Stimulated activated CD8-positive, alpha-beta memory T cell treated with anti-CD3 and anti-CD28 coated beads, Interleukin-15, amount 100 ng/mL, for 24 hours (primary cell): ENCODE measurements at places on chromosomes 7 and 10.

DNA sequence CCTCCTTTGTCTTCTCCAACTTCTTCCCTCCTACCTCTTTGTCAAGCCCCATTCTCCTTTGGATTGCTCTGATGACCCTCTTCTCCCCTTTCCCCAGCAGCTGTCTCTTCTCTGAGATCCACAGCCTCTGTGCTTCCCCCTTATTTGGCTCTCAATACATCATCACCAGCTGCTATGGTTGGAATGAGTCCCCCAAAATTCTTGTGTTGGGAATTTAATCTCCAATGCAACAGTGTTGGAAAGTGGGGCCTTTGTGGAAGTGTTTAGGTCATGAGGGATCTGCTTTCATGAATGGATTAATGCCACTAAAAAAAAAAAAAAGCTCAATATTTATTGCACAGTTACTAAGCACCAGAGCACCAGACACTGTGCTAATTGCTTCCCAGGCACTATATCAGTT lies 39.2 kb upstream of the FRMD4A start:
- no peak for DNase-seq

- DNase-seq = no peak
Observed at GRCh38 chr7:46741938-46742540, 821.0 kb upstream of the IGFBP3 start.

DNA sequence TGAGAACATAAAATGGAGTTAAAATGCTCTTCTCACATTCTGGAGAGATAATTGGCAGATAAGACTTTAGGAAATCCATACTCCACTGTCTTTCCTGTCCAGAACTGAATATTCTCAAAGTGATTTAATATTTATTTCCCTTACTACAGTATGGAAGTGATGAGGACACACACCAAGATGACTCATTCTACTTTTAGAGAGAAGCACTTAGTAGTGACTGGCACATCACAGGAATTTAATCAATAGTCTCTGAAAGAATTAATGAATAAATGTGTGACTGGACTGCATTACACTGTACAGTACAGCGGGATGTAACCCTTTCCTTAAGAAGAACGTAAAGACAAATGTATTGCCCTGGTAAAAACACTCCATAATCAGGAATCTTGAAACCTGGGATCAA lies 116.7 kb downstream of the SEMA3E start:
- DNase-seq = no peak

DNA sequence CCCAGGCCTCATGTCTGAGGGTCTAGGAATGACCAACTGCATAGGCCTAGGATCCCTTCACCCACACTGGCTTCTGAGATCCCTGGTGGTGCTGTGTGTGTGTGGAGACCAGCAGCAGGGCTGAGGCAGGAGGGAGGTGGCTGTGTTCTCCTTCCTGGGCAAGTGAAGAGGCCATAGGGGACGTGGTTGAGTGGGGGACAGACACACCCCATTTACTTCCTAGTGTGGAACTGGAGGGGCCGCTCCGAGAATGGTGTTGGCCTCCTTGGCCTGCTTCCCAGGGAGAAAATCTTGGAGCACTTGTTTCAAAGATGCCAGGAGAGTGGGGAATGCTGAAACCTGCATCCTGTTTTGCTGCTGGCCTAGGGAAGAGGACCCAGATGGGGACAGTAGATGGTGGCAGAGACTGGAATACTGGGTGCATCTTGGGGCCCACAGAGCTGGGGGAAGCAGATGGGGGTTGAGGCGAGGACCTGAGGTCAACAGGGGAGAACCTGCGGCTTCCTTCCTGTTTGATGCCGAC lies 19.1 kb downstream of the UBTD1 start:
- DNase-seq = no peak

DNA sequence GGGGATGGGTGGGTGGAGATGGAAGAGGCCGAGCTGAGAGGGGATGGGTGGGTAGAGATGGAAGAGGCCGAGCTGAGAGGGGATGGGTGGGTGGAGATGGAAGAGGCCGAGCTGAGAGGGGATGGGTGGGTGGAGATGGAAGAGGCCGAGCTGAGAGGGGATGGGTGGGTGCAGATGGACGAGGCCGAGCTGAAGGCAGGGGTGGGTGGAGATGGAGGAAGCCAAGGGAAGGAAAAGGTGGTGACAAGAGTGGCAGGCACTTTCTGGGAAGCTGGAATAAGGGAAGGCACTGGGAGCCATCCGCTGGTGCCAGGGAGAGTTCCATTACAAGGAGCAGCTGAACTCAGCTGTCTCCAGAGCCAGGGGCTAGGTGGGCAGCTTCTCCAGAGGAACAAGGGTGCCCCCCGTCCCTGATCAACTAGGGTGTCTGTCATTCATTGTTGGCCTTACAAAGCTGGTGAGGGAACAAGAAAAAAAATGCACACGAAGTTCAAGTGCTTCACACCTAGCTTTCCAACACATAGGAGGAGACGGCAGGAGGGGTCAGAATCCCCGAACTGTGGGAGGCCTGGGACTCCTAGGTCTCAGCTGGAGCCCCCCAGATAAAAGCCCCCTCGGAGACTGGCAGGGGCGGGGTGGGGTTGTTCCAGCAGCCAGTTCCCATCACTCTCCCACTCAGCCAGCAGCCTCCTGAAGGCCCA lies 62.4 kb downstream of the PROSER2 start:
- DNase-seq = no peak

GRCh38 chr10:52474265-52474664 lies 160.2 kb downstream of the DKK1 start:
- DNase-seq = no peak

DNA sequence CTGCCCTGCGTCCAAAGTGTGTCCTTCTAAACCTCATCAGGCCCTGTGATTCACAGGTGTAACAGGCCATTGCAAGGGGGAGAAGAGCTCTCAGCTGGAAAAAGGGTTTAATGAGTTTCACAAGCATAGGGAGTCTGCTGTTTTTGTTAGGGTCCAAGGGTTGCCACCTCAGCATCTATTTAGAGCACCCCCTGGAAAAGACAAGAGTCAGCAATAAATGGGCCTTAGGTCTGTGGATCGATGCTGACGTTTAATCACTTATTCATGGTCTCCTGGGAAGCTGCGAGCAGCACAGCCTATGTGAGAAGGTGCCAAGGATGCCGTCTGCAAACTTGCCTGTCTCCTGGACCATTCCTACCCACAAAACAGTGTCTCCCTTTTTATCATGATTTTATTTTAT lies 78.4 kb upstream of the BAIAP2L1 start:
- DNase-seq = no peak

DNA sequence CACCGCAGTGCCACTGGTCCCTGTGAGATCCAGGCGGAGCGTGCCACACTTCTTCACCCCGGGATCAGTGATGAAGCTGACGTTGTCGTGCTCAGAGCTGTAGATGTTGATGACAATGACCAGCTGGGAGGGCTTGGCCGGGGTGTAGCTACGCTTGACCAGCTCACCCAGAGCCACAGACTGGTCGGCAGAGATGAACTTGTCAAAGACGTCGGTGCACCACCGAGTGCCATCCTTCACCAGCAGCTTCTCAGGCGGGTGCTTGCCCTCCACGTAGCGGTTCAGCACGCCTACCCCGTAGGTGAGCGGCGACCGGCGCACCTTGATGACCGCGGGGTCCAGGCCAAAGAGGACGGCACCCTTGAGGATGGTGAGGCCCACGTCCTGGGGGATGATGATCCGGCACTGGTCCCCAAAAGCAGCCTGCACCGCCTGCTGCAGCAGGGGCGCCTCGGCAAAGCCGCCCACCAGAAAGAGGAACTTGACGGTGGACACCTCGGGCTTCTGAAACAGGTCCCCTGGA lies 54.2 kb downstream of the PNLIPRP2 start:
- no peak for DNase-seq

DNA sequence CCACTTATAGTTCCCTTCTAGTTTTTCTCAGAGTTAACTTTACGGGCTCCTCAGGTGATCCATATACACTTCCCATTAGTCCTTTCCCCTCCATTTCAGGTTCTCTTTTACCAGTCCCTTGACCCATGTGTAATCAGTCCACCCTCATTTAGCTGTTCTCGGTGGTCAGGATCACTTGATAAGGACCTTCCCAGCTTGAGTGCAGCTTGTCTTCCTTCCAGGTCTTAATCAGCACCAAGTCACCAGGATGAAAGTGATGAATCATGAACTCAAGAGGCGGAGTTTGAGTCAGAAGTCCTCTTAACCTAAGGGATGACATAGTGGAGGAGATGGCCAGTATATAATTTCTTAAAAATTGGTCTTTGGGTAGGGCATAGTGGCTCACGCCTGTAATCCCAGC lies 63.1 kb upstream of the CNTNAP2 start:
- no peak for DNase-seq

DNA sequence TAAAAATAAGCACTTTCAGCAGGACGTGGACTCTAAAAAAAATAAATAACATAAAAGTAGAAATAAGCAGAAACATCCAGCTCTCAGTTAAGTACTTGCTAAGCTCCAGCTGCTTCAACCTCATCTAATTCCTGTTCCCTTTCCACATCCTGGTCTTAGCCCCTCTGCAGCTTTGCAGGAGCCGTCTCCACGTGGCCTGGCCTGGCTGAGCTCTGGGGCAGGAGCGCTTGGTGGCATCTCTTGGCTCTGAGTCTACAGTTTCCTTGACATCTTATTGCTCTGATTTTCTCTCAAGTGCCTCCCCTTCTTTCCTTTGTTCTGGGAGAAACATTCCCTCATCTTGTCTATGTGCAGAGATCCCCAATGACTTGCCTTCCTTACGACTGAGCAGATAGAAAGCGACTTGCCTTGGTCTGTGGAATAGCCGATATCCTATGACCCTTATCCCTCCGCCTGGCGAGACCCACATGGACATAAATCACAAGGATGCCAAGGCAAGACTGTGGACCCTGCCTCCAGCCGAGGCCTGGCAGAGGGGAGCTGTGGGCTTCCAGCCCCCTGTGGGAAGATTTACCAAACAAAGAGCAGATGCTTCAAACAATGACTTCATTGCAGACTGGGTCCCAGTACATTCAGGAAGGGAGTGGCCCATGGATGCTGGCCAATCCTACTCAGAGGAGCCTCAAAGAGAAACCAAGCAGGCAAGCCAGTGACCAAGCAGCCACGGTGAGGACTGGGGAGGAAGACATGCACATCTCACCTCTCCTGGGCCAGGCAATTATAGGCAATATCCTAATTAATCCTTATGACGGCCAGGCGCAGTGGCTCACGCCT lies 61.9 kb downstream of the SPOCK2 start:
- DNase-seq = no peak

DNA sequence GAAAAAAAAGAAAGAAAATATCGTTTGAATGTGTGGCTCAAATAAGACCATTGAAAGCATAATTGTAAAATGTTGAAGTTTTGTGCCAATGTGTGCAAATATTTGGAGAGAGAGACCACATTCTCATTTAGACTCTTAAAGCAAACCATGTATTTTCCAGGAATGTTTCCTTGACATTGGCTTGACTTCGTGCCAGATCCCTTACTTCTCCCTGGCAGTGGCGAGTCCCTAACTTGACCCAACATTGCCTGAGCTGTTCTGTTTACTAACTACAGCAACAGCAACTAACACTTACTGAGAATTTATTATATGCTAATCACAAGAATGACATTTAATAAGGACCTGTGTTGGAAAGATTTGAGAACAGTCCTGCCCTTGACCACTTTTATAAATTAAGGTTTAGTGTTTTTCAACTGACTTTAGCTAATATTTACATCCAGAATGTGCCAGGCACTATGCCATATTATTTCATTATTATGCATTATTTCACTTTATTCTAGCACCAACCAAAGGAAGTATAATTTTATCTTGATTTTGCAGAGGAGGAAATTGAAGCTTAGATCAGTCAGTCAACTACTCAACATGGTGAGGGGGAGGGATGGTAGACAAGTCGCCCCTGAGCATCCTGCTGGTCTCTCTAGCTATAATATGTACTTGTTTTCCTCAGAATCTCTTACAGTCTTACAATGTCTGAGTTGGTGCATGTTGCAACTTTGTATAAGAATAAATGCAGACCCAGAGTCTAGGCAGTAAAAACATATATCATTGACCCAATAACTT lies 29.7 kb downstream of the ZNF467 start:
- DNase-seq = no peak

DNA sequence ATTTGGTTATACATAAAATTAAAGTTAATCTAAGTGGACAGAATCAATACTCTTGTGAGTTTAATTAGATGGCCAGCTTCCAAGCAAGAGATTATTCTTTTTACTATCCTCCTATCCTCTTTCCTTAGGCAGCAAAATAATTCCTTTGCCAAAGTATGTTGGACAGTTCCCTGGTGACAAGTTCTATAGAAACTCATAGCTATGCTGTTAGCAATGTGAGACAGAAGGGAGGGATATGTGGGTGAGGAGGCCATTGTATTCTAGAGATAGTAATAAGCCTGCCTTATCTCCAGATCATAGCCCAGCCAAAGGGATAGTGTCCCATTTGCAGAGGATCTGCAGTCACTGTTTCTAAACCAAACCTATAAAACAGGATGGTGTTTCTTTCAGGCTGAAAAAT lies 181.6 kb upstream of the HDAC9 start:
- no peak for DNase-seq

DNA sequence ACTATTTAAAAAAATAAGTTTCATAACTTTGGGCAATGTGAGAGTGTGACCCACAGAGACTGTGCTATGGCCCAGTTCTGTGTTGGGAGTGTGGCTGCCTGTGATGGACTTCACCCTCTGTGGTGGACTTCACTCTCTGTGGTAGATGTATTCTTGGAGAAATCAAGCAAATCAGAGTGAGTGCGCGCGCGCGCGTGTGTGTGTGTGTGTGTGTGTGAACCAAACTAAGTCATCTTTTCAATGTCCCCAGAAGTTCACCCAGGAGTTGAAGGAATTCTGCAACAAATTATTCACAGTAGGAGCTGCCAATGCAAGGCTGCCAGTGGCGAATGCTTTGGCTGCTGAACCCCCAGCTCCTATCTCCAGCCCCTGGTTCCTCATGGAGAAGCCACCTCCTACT lies 184.5 kb downstream of the ADAM12 start:
- DNase-seq = no peak
